ENCODE measurements at places on chromosomes 4 and X. TPM values are rescaled to one million over a fixed set of nuclear protein-coding genes. Genes with fewer than 3 reads are reported as not detected.

The KCNE5 gene
- polyA plus RNA-seq = 1.3 TPM

The PCDH10 gene
- polyA plus RNA-seq = 9.5 TPM

The HGFAC gene
- polyA plus RNA-seq = 0.88 TPM

- DNase-seq = no peak
These were observed 105.6 kb downstream of the DKK2 start for GRCh38 chr4:106930522-106930921.

DNA sequence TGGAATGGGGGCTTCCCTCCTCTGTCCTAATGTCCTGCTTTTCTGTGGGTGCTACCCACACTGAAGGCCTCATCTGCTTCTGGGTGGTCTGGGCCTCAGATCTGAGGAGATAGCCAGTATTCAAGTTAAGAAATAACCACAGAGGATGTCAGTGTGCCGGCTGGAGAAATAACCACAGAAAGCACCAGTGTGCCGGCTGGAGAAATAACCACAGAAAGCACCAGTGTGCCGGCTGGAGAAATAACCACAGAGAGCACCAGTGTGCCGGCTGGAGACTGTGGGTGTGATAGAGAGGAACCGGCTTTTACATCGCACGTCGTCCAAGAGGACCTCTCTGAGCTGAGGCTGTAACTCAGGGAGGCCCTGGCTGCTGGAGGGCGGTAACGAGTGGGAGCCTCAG is 65.7 kb upstream of the PSAPL1 start:
- no peak for DNase-seq

- no peak for DNase-seq
These were observed 136.6 kb downstream of the NHS start for GRCh38 chrX:17511556-17511955.

GRCh38 chrX:9919632-9920172 is 47.5 kb upstream of the CLDN34 start:
- no peak for DNase-seq

DNA sequence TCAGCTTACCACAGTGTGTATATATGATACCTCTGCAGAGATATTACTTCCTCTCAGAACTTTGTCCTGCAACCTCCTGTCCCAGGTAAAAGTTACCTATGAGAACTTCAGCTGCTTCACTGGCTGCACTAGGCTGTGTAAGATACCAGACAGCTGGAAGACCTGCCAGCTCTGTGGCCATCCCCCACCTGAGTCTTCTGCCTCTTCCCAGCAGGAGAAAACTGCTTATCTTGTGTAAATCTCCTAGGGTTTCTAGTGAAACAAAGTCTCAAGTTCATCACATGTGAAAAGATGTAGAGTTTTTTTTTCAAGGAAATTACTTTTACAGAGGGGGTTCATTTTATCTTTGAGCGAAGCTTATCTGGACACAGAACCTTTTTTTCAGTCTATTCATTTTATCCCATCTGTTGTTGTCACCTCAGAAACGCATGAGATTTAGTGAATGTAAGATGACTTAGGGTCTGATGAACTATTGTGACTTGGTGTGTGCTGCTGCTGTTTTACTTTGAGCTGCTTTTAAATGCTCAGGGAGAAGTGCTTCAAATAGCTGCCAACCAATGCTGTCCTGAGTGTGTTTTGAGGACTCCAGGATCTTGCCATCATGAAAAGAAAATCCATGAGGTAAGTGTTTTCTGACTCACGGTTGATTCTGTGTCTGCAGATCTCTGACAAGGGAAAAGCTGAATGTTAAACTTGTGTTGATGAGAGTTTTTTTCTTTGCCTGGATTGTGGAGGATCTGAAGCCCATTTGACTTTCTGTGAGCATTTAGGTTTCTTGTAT is 187.8 kb downstream of the FRAS1 start:
- DNase-seq = no peak

DNA sequence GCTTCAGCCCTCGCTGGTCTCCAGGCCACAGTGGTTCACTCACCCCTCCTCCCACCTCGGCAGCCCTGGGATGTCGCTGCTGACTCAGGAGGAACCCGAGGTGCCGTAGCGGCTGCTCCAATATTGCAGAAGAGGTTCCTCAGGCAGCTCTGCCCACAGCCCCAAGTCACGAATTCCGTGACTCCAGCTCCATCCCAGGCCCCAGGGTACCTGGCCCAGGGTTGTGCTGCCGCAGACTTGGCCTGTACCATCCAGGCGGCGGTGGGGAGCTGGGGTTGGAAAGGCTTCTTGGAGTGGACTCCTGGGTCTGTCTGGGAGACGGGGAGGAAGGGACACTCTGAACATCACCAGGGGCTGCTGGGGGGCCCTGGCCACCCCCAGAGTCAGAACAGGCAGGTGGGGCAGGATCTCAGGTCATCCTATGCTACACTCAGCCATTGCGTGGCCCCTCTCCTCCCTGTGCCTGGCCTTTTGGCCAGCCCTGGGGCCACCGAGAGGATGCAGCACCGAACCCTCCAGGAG is 728 bp upstream of the HGFAC start:
- DNase-seq = no peak

GRCh38 chr4:18480928-18481327 is 459.4 kb upstream of the LCORL start:
- no peak for DNase-seq

- DNase-seq = no peak
These were observed 2.4 kb downstream of the OTUD4 start for GRCh38 chr4:145177906-145178538.

All from brain (organoid and tissue), 16 donors.